Cardiac fibroblast (primary cell): ENCODE measurements at places on chromosomes 5 and 9.

DNA sequence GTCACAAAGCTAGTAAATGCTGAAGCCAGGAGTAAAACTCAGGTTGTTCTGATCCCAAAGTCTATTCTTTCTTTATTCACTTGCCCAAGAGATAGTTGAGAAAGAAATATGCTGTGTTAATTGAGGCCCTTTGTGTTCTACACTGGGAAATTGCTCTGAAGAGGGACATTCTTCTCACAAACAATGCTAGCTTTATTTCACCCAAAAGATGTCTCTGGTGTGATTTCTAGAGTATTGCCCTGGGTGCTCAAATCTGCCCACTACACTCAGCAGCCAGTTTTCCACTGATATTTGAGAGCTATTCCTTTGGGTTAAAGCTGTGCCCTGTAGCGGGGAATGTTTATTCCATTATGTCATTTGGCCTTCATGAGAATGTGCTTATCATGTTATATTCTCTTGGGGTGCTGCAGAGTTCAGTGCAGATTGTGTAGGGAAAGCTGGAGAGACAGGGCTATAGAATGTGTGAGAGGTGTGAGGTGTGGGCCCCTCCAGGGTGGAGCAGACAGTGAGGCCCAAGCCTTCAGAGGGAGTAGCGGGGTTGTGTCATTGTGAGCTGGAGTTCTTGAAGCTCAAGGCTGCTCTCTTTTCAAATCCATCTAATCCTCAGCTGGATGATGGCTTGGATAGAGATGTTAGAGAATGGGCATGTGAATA lies 21.0 kb upstream of the C5orf63 start:
- DNase-seq, result no peak

GRCh38 chr9:99828054-99828416 lies 6.3 kb downstream of the NR4A3 start:
- no peak for DNase-seq

- DNase-seq, result no peak
Observed at GRCh38 chr5:2700876-2701275, 50.6 kb downstream of the IRX2 start.

DNA sequence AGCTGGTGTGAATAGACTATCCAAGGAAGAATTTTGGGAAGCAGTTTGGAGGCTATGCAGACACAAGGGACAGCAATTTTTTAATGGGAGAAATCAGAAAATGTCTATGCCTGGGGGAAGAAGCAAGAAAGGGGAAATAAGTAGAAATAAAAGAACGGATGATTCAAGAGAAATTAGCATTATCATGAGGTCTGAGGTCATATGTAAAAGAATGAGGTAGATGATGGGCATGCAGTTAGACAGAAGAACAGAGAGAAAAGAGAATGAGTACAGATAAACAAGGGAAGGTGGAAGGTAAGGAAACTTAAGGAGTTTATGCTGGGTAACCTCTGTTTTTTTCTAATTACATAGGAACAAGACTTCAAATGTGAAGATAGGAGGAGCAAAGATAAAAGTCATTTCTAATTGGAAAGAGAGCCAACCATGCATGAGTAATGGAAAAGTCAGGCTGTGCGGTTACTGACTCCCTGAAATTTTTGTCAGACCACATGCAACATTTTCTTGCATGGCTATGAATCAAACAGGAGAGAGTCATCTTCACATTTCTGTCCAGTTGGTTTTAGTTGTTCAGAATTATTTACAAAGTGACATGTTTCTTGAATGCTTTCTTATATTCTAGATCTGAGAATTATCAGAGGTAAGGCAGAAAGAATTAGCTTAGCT lies 101.0 kb upstream of the PIK3R1 start:
- peak; percentile 80 for DNase-seq

DNA sequence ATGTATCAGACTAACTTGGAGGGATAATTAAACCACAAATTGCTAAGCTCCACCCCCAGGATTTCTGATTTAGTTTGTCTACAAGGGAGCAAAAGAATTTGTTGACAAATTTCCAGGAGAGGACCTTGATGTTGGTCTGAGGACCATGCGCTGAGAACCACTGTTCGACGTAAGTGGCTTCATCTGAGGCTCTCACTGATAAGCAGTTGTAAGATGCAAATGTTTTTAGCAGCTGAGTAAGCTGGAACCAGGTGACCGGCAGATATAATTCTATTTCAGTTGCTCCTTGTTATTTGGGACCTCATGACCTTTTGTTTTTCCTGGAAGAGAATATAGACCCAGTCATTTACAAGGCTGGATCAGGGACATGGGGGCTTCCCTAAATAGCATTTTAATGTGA lies 14.1 kb upstream of the SPINK1 start:
- DNase-seq, result no peak

GRCh38 chr9:116174347-116174746 lies 20.8 kb downstream of the PAPPA start:
- DNase-seq, result peak; percentile 78

GRCh38 chr5:159319832-159320231 lies 10.5 kb downstream of the IL12B start:
- no peak for DNase-seq

GRCh38 chr5:6840136-6840793 lies 127.0 kb downstream of the TENT4A start:
- no peak for DNase-seq

- peak; percentile 50 for DNase-seq
Observed at GRCh38 chr5:43702815-43703214, 99.8 kb downstream of the NNT start.

GRCh38 chr5:126686451-126687126 lies 85.8 kb downstream of the PHAX start:
- DNase-seq, result no peak

DNA sequence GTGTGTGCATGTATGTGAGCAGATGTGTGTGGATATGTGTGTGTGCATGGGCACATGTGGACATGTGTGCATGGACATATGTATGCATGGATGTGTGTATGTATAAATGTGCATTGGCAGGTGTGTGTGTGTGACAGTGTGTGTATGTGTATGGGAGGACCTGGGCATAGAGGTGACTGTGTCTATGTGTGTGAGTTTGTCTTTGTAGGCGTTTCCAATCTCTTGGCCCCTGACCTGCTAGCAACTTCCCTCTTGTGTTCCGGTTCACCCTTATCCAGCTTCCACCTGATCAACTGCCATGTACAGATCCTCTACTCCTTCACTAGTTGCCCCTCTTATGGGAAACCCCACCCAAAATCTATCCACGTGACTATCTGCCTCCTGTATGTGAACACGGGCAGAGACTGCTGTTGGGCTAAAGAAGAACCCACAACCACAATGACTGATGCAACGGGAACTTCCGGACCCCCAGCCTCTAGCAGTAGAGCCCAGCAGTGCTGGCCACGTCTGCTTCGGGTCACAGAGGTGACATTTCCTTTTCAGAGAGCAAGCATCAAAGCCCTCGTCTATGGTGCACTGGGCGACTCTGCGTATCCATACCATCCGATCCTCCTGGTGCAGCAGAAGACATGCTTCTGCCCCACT lies 24.9 kb upstream of the GADD45G start:
- DNase-seq, result no peak

GRCh38 chr5:151691706-151692105 lies 5.0 kb upstream of the SPARC start:
- DNase-seq, result peak; percentile 21

- no peak for DNase-seq
Observed at GRCh38 chr5:161372682-161373344, 173.7 kb downstream of the GABRB2 start.

- peak; percentile 59 for DNase-seq
Observed at GRCh38 chr9:22055090-22055489, 46.0 kb upstream of the CDKN2B start.

DNA sequence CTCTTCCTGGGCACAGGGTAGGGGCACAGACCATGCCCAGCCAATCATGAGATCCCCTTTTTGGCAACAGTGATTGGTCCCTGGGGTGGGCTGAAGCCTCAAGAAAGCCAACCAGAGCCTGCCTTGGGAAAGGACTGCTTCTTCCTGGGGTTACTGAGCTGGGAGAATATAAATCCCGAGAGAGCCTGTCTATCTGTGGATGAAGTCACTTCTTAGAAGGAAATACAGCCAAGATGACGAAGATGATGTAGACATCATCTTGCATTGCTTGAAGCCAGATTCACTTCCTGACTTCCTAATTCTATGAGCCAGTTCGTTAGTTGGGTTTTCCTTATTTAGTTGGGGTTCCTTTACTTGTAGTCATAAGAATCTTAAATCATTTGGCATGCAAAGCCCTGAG lies 50.1 kb upstream of the PWWP2A start:
- DNase-seq, result peak; percentile 94

GRCh38 chr5:75616371-75616881 lies 5.2 kb downstream of the ANKDD1B start:
- peak; percentile 39 for DNase-seq

DNA sequence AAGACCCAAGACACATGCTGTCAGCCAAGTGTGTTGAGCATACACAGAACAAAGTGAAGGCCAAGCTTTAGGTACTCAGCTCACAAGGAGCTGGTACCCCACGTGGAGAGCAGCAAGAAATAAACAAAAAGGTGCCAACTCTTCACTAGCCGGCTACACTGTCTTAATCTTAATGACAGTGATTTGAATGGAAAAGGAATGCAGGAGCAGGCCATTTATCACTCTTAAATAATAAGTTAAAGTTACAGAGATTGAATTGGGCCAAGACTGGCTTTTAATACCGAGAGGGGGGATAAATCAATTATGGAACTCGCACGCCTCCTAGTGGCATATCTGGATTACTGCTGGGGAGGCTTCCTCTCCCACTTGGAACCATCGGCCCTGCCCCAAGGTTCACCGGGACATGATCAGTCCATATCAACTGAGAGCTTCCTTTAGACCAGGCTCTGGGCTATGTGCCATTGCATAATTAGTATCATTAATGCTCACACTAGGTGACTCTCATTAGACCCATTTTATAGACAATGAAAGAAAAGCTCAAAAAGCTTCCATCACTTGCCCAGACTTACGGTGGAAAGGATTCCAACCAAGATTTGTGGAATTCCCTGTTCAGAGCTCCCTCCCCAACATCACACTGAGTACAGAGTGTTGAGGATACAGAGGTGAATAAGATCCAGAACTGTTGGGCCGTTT lies 94.0 kb downstream of the ACTL7B start:
- peak; percentile 69 for DNase-seq

- no peak for DNase-seq
Observed at GRCh38 chr5:56575821-56576220, 239.5 kb upstream of the MAP3K1 start.

GRCh38 chr5:95934207-95934804 lies 27.3 kb downstream of the ELL2 start:
- no peak for DNase-seq

GRCh38 chr9:36080519-36080918 lies 43.8 kb downstream of the RECK start:
- no peak for DNase-seq
